ENCODE measurements at places on chromosomes 11 and 22.

- no peak for DNase-seq
These were observed 54.3 kb downstream of the SYTL2 start for GRCh38 chr11:85756401-85757200.

GRCh38 chr11:79113054-79113690 is 327.7 kb downstream of the TENM4 start:
- peak; percentile 51 for DNase-seq

DNA sequence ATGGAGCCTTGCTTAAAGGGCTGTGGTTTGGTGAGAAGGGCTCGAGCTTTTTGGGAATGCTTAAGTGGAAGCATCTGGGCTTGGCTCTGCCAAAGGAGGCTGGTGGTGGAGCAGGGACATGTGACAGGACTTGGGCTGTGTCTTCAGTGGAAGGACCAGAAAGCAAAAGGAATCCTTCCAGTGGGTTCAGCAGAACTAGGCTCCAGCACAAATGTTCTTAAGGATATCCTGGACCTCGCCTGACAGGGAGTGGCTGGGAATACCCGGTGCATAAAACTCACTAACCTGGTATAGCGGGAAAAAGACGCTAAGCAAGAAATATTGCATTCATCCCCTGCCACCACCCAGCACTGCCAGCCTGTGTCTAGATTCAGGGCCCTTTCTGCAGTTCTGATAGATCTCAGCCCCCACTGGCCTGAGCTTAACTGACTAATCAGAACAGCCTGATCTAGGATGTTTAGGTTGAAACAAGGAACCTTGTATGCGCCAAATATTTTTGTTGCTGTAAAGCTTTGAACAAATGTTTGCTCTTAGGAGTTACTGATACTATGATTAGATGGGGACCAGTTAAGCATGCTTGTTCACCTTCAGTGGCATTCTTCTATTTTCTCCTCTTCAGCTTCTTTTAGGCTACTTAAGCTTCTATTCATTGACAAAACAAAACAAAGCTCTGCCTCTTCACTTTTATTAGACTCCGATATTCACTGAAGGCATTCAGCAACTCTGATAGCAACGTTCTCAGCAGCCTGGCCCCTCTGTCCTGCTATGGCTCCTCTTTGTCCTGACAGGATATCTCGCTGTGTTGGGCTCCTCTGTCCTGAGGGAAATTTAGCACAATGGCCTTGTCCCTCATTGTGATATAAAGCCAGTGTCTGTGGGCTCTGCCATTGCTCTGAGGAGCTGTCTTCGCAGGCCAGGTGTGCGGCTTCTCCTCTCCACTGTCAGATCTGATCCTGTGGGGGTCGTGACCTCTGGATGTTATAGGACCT is 25.0 kb downstream of the PPFIBP2 start:
- no peak for DNase-seq

- DNase-seq, result no peak
These were observed 48.8 kb upstream of the TOP3B start for GRCh38 chr22:22031183-22031945.

DNA sequence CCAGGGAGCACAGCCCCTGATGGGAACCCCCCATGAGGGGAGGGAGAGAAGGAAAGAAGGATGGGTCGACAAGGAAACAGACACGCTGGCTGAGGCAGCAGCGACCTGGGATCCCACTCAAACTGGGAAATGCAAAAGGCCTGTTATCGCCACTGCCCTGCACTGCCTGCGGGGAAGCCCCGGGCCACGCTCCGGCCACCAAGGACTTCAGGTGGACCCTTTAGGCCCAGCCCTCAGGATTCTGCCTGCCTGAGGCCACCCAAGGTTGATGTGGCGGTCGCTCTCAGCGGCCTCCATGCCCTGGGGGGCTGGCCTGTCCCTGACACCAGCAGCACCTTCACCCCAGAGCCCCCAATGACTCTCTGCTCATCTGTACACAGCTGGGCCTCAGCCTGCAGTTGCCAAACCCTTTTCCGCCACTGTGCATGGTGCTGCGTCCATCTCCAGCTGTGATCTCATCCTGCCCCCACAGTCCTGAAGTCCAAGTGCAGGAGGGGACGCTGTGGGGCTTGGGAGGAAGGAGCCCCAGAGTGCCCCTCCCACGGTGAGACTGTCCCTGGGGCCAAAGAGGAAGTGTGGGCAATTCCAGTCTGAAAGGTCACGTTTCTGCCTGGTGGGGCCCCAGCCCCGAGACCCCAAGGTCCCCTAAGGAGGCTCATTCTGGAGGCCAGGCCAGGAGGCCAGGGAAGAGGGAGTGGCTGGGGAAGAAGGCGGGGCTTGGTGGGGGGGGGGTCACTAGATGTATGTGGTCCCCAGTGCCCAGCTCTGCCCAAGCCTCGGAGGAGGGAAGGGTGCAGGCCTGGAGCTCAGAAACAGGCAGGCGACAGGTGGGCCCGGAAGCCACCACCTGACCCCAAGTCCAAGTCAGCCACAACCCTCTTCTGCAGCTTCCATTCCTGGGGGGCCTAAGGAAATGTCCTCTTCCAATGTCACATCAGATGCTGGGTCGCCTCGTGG is 31.6 kb downstream of the OSBPL5 start:
- DNase-seq, result no peak

DNA sequence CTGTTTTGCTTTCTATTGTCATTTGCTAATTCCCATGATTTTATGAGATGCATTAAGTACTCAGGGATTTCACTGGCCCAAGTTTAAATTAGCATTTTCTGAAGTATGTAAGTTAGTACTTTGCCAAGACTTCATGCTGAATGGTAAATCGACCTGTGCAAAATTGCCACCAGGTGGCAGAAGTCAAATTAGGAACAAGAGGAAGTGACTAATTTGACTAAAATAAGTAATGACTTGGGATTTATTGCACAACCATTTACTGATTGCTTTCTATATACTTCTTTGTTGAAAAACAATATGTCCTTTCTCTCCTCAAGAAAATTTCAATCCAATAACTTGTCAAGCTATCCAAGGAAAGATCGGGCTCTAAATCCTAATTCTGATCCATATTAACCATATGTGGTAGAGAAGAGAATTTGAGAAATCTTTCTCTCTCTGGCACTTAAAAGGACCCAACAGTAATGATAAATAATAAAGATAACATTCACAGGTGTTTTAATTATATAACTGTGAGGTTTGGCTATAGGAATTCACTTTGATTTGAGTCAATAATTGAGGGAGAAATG is 253.7 kb upstream of the CHORDC1 start:
- peak; percentile 21 for DNase-seq

GRCh38 chr11:118608360-118609227 is 1.2 kb downstream of the PHLDB1 start:
- peak; percentile 92 for DNase-seq

GRCh38 chr11:28735511-28735910 is 627.3 kb downstream of the METTL15 start:
- DNase-seq, result no peak

DNA sequence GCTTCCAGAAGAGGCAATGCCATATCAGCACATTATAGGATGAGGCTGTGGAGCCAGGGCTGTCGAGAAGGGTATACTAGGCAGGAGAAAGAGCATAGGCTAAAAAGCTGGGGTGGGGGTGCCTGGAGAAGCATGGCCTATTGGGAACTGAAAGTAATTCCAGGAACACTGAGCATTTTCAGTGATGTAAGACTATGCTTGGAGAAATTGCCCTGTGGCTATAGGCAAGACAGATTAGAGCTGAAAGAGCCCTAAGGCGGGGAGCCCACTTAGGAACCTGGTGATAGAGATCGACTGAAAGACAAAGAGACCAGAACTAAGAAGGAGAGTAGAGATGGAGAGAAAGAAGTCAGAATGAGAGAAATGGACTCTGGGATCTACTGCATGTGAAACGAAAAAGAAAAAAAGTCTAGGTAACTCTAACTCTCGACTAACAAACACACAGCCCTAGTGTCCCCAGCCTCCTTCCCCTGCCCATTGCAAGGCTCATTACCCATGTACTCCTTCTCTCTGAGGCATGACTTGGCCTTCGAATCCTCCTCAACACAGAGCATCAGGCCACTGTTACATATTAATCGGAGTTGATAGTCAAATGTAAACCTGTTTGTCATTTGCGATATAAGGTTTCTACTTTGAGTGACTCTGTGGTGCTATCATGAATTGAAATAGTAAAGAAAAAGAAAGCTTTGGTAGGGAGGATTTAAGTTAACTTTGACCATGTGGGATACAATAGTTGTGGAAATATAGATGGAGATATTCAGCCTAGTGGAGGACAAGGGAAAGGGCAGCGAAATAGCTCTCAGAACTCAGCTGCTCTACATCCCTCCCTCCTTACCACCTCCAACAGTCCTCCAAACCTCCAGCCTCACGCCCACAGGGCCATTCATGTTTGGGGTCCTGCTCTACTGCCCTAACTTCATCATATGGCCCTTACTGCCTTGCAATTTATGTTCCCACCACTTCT is 52.3 kb upstream of the BMAL1 start:
- no peak for DNase-seq

- DNase-seq, result no peak
These were observed 594 bp upstream of the POU2AF1 start for GRCh38 chr11:111379602-111380136.

- DNase-seq, result peak; percentile 3
These were observed 1676.0 kb upstream of the RAG2 start for GRCh38 chr11:38274031-38274430.

DNA sequence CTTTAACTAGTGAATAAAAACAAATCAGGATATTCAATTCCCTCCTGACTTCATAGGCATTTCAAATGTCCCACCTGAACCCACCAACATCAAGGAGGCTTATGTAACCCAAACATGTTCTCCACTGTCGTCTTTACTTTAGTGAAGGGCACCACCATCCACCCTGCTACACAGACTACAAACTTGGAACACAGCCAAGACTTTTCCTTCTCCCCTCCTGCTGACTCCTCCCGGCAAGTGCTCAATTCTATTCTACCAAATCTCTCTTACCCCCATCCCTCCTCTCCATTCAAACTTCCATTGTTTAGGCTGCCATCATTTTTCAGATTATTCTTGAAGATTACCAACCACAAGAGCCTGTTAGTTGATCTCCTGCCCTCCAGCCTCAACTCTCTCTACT is 24.3 kb downstream of the SAAL1 start:
- no peak for DNase-seq

GRCh38 chr22:32127904-32128303 is 31.2 kb downstream of the C22orf42 start:
- DNase-seq, result no peak

DNA sequence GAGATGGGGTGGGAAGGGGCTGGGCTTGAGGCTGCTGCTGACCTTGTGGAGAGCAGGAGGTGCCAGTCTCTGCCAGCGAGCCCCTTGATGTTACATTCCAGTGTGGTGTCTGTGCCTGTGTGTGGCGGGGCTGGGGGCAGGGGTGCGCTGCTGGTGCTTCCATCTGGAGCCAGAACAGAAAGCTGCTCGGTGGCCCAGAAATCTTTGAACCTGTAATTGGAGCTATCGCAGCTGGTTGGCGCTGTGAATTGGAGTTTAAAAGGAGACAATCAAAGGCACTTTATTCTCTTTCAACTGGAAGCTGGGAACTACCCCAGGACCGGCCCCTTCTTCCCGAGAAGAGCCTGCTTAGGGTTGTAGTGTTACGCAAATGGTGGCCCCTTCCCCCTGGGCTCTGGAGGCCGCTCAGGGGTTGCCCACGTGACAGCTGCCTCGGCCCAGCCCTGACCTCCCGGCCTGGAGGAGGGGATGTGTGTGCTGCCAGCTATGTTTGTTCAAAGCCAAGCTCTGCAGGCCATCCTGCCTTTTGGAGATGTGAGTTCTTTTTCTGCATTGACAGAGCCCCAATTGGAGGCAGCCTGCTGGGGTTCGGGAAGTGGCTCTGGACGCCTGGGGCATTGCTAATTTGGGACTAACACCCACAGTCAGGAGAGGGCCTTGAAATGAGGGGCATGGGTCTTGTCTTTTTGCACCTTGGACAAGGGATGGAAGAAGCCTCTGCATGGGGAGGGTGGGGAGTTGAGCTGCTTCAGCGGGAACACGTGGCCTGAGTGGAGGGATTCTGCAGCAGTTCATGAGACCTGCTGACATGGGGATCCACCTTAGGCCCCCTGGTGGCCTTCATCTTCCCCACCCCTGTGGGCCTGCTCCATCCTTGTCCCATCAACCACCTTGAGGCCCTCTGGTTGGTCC is 14.0 kb upstream of the ARSA start:
- peak; percentile 48 for DNase-seq

DNA sequence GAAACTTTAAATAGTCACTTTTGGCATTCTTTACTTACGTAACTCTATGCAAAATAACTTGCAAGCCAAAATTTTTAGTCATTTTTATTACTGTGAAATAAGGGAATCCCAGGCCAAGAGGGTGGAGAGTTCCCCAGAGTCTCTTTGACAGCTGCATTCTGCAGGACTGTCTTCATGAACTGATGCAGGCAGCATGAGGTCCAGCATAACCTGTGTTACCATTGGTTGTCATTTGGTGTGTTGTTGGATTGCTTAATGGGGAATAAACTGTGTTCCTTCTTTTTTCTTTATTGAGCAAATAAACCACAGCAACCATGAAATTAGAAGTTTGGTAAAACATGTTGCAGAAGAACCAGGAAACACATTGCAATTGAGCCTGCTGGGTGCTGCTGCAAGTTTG is 24.6 kb downstream of the MMP27 start:
- DNase-seq, result peak; percentile 21

- DNase-seq, result no peak
These were observed 30.7 kb upstream of the LMO1 start for GRCh38 chr11:8294251-8294935.

GRCh38 chr11:118087931-118088330 is 1.2 kb upstream of the SMIM35 start:
- no peak for DNase-seq

DNA sequence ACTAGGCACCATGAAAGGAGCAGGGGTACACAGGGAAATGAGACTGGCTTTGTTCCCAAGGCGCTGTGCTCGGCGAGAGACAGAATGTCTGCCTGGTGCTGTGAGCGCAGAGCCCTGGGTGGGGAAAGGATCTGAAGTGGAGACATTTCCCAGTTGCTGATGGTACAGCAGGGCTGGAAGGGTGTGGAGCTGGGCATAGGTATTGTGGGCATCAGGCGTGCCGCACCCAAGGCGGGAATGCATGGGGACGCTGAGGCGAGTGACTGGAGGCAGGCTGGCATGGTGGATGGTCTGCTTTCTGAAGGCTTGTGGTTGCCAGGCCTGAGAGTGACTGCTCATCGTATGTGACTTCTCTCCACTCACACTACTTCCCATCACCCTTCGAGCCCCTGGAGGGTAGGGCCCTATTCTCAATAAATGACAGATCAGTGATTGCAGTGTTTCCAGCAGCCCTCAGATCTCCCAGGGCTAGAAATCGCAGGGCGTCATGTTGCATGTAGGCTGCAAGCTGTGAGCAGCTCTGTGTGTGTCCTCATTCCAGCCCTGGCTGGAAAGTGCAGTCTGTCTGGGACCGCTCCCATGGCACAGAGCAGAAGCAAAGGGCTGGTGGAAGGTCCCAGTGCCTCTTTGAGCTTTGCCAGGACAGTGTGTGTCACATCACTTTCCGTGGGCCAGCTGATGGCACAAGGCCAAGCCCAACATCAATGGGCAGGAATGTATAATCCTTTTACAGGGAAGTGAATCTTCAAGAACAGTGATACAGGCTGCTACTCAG is 67.7 kb downstream of the TBC1D22A start:
- peak; percentile 55 for DNase-seq

GRCh38 chr11:99371257-99371656 is 350.5 kb downstream of the CNTN5 start:
- DNase-seq, result no peak

- no peak for DNase-seq
These were observed 110.0 kb downstream of the KIRREL3 start for GRCh38 chr11:126890561-126890960.
